Skeletal muscle cell (primary cell): ENCODE measurements at places on chromosomes 5 and 9.

DNA sequence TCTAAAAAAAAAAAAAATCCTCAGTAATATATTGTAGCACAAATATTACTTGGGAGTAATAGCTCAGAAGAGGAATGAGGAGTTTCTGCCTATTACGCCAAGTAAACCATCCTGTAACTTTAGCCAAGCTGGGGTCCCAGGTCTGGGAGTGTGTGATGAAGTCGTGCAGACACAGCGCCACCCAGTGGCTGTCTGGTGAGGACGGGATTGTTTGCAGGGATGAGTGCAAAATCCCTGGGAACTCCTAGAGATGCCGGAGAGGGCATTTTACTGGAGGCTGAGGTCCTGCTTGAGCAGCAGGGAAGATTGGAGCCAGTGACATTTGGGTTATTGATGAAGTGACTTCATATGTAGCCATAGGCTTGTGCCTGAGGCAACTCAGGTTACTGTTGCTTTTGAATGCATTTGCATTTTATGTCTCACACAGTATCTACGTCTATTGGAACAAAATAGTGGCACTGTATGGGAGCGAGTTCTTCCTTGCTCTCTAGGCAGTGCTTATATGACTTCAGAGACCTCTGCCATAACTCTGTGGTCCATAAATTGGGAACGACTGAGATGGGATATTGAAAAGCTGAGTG is 72.8 kb downstream of the PSAT1 start:
- peak; percentile 32 for DNase-seq

GRCh38 chr5:94901191-94901979 is 282.9 kb downstream of the SLF1 start:
- DNase-seq = peak; percentile 78

DNA sequence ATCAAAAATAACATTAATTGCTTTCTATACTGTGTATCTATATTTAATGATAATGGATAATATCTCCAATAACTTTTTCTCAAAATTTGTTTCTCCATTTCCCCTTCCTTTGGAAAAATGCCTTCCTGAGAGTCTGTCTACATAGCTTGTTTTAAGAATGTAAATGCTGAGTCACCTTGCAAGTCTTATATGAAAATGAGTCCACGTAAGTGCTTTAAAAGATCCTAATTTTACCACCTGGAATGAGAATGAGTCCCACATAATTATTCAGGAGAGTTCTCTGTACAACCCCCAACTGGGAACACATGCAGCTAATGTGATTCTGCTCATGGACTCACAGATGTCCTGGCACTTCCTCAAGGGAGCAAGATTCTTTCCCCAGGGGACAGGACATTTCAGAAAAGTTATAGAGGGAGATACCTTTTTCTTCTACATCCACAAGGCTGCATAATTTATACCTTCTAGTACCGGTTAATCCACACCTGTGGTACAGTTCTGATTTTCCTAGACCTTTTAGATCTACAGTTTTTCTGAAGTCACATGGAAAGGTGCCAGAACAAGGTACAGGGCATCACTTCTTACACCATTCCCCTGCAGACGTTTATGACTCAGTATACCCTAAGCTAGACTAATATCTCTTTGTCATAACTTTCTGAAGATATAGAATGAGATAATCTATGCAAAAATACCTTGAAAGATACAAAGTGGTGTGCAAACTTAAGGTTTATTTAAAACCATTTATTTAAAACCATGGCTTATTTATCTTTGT is 314.1 kb downstream of the CETN3 start:
- DNase-seq = no peak

DNA sequence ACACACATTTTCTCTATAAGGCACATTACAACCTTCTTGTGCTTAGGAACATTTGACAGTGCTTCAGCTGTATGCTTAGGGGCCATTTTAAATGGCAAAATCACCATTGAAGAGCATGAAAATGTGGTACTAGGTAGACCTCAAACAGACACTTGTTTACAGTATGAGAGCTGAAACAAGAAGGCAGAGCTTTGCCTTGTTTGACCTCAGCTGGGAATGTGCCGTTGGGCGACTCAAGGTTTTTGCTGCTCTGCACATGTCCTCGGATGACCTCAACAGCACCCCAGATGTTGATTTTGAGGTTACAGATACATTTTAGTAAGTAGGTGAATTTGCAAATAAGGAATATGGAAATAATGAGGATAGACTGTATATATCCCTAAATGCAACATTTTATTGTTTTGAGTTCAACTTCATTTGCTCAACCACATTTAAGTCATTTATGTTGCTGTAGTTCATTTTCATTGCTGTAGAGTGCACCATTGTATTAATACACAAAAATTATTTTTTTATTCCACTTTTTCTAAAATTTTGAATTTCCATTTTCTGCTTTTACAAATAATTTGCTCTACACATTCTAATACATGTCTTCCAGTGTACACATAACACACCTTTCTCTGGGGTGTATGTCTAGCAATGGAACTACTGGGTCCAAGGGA is 206.8 kb downstream of the NR3C1 start:
- no peak for DNase-seq

GRCh38 chr5:133538718-133539117 is 73.6 kb downstream of the FSTL4 start:
- no peak for DNase-seq

DNA sequence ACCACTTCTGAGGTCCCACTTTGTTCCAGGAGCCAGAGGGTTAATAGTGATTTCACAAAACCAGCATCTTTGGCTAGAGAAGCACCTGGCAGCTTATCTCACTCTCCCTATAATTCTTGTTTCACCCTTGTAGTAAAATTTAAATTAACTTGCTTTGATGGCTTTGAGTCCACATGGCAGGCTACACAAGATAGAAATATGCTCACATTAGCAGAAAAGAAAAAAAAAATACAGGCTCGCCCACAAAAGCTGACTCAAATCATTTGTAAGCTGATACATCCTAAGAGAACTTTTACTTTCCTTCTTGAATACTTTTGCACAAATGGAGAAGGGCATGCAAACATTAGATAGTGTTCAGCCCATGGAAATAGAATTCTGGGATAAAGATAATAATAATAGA is 36.2 kb downstream of the TNFSF15 start:
- DNase-seq = no peak

DNA sequence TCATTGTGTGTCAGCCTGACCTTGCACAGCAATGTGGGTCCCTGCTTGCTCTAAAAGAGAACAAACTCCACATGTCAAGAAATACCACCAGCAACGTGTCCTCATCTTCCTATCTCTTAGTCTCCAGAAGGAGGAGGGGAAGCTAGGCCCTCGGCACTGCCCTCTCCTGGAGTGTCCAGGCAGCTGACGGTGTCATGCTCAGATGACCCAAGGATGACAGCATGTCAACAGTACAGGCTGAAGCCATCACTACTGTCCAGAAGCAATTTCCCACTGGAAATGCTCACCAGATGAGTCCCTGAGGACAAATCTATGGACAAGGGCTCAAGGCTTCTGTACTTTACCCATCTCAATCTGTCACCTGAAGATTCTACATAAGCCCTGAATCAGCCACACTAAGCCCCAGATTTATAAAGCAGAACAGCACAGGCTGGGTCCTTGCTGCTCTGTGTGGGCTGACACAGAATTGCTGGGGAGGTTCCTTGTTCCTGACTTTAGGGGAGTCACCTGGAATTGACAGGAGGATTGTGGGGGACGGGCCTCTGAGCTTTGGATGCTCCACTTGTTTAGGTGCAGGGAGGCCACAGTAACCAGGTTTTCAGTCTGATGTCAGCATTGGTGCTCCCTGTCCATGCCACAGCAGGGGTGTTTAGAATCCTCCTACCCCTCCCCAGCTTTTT is 210.2 kb downstream of the DAB2IP start:
- no peak for DNase-seq

DNA sequence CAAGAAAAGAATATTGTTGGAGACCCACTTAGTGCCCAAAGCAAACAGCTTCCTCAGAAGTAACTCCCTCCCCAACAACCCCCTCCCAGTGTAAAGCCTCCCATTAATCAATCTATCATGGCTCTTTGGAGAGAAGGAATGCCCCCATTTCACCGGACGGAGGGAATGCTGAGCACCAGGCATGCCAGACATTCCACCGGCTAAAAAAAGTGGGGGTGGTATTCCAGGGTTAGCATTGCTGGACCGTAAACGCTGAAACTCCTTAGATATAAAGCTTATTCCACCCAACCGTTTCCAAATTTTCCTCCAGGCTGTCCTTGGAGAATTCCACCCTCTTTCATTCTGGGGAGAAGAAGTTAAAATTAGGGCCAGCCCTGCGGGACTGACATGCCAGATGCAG is 363 bp upstream of the MAMDC2 start:
- DNase-seq = no peak

DNA sequence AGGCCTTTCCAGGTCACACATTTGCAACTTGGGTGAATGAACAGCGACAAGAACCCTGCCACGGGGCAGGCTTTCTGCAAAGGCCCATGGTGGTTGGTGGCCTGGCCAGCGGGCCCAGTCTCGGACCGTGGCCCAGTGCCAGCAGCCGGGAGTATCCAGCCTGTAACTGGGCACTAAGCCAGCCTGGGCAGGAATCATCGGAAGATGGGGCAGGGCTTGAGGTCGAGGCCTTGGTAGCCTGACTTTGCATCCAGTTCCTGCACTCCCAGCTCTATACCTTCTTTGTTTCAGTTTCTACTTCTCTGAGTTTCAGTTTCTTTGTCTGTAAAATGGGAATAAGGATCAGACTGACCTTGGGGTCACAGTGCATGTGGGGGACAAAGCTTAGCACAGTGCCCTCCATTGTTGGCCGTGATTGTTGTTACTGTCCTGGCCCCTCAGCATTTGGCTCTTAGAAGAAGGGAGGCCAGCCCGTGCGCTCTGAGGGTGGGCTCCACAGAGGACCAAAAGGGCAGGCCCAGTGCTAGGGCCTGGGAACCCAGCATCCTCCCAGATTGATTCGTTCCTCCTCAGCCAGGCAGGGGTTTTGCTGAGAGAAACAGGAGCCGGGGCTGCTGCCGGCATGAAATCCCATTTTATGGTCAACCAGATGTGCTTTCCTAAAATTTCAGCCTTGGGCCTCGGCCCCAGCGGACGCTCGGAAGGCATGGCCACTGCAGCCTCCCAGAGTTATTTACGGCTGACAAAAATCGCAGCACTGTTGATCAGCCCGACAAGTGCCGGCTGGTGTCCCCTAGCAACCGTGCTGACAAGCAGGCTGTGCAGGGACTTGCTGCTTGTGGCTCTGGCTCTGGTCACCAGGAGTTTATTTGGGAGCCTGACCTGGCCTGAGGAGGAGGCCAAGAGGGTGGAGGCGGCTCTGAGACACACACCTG is 43.6 kb downstream of the JADE2 start:
- no peak for DNase-seq

GRCh38 chr9:97284798-97285197 is 22.7 kb upstream of the CCDC180 start:
- no peak for DNase-seq

GRCh38 chr5:18798058-18798457 is 1163.8 kb downstream of the TAF11L14 start:
- DNase-seq = no peak

DNA sequence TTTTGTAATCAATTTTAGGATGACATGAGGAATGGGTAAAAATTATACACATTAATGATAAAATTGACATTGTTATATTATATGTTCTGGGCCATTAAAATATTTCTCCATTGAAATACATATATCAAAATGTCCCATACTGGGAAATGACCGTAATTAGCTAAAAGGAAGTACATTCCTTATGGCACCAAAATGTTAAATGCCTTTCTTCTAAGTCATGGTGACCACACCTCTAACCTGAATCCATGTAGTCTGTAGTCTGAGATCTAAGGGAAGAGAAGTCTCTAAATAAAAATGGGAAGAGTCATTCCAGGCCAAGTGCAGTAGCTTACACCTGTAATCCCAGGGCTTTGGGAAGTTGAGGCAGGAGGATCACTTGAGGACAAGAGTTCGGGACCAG is 10.0 kb upstream of the GDA start:
- no peak for DNase-seq

DNA sequence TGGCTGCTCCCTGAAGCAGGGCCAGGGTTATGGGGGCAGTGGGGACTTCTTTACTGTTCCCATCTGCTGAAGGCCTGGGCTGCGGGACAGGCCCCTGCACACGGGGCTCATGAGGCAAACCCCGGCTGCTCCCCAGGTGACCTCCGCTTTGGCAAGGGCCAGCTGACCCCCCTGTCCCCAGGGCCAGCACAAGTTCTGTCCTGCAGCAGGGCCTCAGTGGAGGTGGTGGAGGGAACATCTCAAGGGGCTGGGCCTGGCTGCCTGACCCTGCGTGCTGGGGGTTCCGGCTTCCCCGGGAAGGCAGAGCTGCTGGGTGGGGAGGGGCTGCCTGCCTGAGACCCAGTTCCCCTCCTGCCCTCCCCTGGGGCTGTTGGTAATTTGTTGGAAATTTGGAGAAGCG is 67.4 kb upstream of the RNU6ATAC start:
- no peak for DNase-seq

GRCh38 chr5:95181644-95182043 is 103.2 kb downstream of the MCTP1 start:
- DNase-seq = no peak

- DNase-seq = no peak
Measured at GRCh38 chr5:178469011-178469974, 120.9 kb downstream of the COL23A1 start.

- no peak for DNase-seq
Measured at GRCh38 chr5:178765753-178766300, 35.4 kb upstream of the ZNF354A start.

- no peak for DNase-seq
Measured at GRCh38 chr5:110048491-110048890, 358.8 kb downstream of the MAN2A1 start.

DNA sequence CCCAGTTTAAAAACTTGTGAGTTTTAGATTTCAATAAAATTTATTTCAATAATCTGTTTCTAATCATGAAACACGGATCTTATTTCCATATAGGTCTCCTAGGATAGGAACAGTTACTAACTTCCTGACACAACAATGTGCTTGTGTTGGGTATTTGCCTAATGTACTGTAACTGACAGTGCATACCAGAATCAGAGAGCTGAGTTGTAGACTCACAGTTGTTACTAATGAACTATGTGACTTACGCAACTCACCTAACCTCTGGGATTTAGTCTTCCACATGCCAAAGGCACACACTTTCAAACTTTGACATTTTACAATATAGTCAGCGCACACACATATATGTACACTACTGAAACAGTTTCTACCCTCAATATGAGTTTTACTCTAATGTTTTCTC is 77.7 kb downstream of the HOMER1 start:
- peak; percentile 53 for DNase-seq
